ENCODE measurements at places on chromosomes 2 and 18. TPM values are rescaled to one million over a fixed set of nuclear protein-coding genes. Genes with fewer than 3 reads are reported as not detected.
A peak's percentile ranks its signal among the peaks of the same experiment; 100 is the strongest.

DNA sequence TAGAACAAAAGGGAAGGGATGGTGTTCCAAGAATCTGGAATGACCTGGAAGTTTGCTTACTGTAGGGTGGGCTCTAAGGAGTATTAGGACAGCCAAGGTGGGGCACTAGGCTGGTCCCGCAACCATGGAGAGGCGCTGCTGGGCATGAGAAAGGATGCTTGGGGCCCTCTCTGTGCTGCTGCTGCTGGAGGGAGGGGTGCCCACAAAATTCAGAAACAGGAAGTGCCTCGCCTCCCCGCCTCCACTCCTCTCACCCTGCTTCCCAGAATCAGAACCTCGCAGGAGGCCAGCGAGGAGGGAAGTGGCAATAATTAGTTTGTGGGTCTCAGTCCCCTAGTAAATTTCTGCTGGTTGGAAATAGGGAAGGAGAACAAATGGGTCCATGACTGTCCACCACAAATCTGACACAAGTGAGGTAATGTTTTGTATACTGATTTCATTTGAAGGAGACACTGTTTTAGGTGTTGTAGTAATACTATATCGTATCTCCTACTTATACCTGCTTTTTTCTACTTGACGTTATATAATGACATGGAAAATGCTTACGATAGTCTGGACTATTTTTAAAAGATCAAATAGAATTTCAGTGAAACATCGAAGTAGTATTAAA is 7.9 kb upstream of the PDCL3 start:
- DNase-seq = no peak

DNA sequence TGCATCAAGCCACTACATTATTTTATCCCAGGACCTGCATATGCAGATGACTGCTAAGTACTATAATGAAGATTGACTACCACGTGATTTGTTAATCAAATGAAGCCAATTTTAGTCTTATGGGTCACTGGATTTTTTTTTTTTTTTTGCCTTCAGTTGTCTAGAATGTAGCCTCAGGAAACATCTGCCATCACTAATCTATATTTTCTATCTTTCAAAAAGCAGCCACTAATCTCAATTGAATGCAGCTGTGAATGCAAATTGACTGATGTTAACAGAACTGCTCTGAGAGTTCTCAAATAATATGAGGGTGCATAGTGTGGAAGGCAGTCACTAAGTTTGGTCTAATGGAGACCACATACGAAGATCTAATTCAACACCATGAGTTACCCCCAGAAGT is 106.3 kb downstream of the ABCA12 start:
- DNase-seq = no peak

- DNase-seq = peak; percentile 28
Observed at GRCh38 chr2:217247476-217247875, 387.6 kb upstream of the TNP1 start.

DNA sequence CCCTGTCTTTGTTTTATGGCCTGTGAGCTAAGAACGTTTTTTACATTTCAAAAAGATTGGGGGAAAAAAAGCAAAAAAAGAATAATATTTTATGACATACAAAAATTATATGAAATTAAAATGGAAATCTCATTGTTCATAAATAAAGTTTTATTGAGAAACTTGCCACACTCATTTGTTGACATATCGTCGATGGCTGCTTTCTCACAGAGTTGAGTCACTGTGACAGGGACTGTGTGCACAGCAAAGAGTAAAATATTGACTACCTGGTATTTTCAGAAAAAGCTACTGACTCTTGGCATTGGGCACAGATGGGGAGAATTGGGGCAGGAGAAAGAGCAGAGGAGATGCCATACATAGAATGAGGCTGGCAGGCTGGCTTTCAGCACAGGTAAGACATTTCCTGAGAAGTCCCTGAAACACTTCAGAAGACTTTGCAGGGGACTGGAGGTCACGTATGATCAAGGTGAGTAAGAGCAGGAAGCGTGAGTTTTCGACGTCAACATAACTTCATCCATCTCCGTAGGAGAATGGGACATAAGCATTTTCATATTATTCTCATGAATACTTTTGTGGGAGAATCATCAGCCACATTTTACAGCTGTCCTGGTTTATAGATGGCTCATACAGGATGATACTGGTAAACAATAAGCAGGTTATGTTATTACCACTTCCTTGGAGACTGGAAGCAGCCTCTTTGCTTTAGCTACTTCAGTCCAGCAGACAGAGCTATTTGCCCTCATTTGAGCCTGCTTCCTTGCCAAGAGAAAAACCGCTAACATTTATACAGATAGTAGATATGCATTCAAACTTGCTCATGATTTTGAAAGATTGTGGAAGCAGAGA is 32.5 kb upstream of the PUM2 start:
- DNase-seq = no peak

Gene TCF4
- total RNA-seq = 79.6 TPM
